ENCODE measurements at places on chromosomes 6 and 20.
A peak's percentile ranks its signal among the peaks of the same experiment; 100 is the strongest.

GRCh38 chr20:43539975-43540672, 18.7 kb upstream of the SGK2 start:
- no peak overlapping the region for H3K4me3 ChIP-seq
- H3K36me3 ChIP-seq: peaks cover 7% of the 10 kb centered on the region
- H3K27ac ChIP-seq: no peak overlapping the region
- no peaks in the 10 kb centered on the region for H3K27me3 ChIP-seq
- no peaks in the 10 kb centered on the region for H3K4me1 ChIP-seq
- no peak for DNase-seq

DNA sequence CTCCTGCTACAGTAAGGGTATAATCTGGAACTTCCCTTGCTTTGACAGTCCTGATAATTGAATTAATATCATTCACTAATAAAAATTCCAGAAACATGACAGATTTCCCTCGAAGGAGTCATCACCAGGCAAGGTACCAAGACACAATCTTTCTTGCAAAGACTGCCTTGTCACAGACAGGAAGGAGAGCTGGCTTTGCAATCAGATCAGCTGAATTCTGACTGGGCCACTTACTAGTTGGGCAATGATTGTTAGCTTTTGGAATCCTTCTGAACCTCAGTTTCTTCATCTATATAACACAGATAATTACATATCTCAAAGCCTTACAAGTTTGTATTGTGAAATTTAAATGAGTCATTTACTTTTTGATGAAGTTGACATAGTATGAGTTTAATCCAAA, 344.2 kb downstream of the RFPL4B start:
- DNase-seq: no peak
- no peaks in the 10 kb centered on the region for H3K36me3 ChIP-seq
- H3K4me3 ChIP-seq: no peak overlapping the region

DNA sequence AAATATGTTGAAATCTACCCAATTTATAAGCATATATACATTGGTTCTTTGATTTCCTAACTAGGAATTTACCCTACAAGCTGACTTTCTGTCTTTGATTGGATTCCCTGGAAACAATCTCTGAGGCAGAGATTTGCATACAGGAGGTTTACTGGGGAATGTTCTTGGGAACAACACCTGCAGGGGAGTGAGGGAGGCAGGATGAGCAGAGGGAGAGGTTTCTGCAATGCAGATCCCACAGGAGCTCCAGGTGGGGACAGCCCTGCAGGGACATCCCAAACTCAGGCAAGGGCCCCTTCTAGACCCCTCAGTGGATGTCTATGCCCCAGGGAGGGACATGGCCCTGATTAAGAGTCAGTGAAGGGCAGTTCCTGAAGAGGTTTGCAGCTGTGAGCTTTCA, 95.2 kb upstream of the CCDC167 start:
- no peak overlapping the region for H3K4me3 ChIP-seq
- no peaks in the 10 kb centered on the region for H3K36me3 ChIP-seq
- H3K4me1 ChIP-seq: no peaks in the 10 kb centered on the region

DNA sequence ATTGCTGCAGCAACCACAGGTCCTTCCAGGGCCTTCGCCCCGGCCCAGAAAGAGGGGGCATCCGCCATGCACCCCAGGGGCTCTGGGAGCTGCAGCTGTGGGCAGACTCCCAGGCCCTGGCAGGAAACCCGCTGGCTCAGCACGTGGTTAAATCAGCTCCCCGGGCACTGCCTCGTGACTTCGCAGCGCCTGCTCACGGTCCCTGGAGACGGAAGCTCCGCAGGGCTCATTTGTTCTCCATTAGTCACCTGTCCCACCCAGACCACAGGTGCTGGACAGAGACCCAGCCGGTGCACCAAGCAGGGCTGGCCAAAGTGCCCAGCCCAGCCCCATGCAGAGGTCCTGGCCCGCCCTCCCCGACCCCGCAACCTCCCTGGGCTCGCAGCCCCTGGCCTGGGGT, 14.7 kb downstream of the KCNQ2 start:
- no peaks in the 10 kb centered on the region for H3K4me1 ChIP-seq
- H3K36me3 ChIP-seq: no peaks in the 10 kb centered on the region
- no peak for DNase-seq
- no peak overlapping the region for H3K27ac ChIP-seq
- H3K4me3 ChIP-seq: no peak overlapping the region
- H3K27me3 ChIP-seq: no peaks in the 10 kb centered on the region

DNA sequence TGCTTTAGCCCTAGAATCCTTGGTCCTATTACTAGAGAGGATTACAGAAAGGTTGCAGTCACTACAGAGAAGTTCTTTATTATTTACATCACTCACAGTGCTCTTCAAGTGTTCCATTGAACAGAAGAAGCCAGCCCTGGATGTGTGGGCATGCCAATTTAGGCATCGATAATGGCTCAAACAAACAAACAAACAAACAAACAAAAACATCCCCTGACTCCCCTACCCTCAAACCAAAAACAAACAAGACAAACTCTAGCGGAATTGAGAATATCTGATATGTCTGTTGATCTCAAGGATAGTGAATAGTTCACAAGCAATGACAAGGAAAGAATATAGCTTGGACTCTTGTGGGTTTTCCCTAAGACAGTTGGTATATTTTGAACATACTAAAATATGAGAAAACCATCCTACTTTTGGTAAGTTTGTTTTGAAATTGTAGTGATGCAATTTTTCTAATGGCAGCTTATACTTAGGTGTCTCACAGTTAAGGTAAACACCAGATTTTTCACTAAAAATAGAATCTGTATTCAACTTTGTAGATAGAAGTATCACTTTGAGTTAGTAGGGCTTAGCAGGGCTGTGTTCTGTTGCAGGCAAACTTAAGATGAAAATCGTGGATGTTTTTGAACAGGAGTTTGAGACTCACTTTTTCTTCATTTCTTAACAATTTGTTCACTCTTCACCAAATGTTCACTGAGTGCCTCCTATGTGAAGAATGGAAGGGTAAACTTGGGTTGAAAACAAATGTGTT, 92.8 kb upstream of the FAM184A start:
- H3K27ac ChIP-seq: no peak overlapping the region
- H3K36me3 ChIP-seq: no peaks in the 10 kb centered on the region
- no peak for DNase-seq
- H3K4me1 ChIP-seq: peaks cover 7% of the 10 kb centered on the region
- H3K4me3 ChIP-seq: no peak overlapping the region
- no peaks in the 10 kb centered on the region for H3K27me3 ChIP-seq

DNA sequence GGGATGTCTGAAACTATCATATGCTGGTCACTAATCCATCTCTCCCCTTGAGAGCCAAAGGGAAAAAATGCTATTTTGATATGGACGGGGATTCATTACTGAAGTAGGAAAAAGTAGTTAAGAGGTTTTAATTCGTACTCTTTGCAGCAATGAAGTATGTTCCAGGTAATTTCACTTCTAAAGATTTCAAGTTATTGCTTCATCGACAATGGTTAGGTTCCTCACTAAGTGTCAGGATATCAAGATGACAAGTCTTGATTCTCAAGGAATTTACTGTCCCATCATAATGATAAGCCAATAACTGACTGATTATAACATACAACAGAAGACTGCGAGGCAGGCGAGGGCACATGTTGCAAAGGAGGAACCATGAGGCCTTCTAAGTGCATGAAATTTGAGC, 57.0 kb downstream of the GMDS start:
- H3K27me3 ChIP-seq: no peaks in the 10 kb centered on the region

GRCh38 chr20:53664121-53664520, 70.5 kb upstream of the ZNF217 start:
- H3K4me3 ChIP-seq: no peak overlapping the region
- no peaks in the 10 kb centered on the region for H3K27me3 ChIP-seq
- no peak for DNase-seq
- peaks cover 11% of the 10 kb centered on the region for H3K4me1 ChIP-seq
- H3K36me3 ChIP-seq: no peaks in the 10 kb centered on the region
- H3K27ac ChIP-seq: no peak overlapping the region

GRCh38 chr6:14455876-14456648, 338.5 kb downstream of the CD83 start:
- peak overlapping the region; percentile 10 for H3K27ac ChIP-seq
- no peaks in the 10 kb centered on the region for H3K27me3 ChIP-seq
- DNase-seq: no peak
- H3K4me1 ChIP-seq: peaks cover 12% of the 10 kb centered on the region
- H3K36me3 ChIP-seq: no peaks in the 10 kb centered on the region

DNA sequence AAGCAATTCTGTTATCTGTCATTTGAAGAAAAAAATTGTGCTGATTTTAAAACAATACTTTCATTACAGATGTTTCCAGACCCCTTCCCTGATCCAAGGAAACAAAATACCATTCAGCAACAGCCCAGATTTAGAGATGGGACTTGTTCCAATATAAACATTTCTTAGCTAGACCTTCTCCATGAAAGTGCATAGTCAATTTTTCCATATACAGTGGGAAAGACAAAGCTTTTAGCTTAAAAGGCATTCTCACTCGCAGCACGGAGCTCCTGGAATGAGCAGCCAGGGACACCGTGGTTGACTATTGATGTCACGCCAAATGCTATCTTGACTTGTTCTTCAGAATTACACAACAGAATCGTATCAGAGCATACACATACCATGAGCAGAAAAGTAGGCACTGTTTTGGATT, 21.5 kb downstream of the LAMA4 start:
- H3K27me3 ChIP-seq: no peaks in the 10 kb centered on the region
- H3K27ac ChIP-seq: peak overlapping the region; percentile 70
- H3K36me3 ChIP-seq: no peaks in the 10 kb centered on the region
- peak overlapping the region; percentile 36 for H3K4me3 ChIP-seq
- H3K4me1 ChIP-seq: peaks cover 55% of the 10 kb centered on the region
- DNase-seq: no peak

- H3K27ac ChIP-seq: no peak overlapping the region
- H3K27me3 ChIP-seq: no peaks in the 10 kb centered on the region
- no peaks in the 10 kb centered on the region for H3K4me1 ChIP-seq
Measured at GRCh38 chr20:41424011-41424410, 57.4 kb upstream of the EMILIN3 start.

DNA sequence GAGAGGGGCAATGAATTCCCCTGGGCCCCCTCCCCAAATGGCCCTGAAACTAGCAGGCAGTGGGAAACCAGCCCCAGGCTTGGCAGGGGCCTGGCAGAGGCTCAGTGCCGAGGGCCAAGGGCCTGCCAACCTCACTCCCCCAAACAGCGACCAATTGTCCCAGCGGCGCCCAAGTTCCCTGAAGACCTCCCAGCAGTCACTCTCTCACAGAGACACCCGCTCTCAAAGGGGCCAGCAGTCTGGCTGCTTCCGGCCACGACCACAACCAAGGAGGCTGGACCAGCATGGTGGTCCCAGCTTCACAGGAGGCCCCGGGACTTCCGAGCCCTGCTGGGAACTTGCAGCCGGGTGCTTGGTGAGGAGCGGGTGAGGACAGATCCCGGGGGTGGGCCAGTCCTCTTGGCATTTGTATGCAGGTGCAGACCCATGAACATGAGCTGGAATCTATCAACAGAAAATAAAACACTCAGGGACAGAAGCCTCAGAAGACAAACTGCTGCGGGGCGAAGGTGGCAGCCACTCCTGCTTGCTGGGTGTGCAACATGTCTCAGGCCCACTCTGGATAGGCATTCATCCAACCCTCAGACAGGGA, 17.5 kb upstream of the SIRPA start:
- H3K27ac ChIP-seq: no peak overlapping the region
- peaks cover 11% of the 10 kb centered on the region for H3K4me1 ChIP-seq
- H3K36me3 ChIP-seq: no peaks in the 10 kb centered on the region
- DNase-seq: no peak

DNA sequence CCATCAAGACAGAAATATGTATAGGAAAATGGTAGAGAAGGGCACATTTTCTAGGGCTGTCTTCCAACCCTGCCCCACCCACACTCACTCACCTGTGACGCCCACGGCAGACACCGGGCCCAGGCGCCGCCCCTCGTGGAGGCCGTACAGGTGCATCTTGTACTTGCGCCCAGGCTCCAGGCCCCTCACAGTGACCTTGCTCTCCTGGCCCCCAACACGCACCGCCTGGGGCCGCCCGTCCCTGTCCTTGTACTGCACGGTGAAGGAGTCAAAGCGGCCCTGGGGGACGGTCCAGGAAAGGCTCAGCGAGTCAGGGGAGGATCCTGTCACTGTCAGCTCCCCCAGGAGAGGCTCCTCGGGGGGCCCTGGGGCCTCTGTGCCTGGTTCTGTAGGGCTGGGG, 19.8 kb downstream of the CYP21A2 start:
- H3K27me3 ChIP-seq: no peaks in the 10 kb centered on the region
- H3K4me1 ChIP-seq: no peaks in the 10 kb centered on the region
- peak overlapping the region; percentile 57 for H3K27ac ChIP-seq
- peaks cover 17% of the 10 kb centered on the region for H3K36me3 ChIP-seq
- no peak for DNase-seq
- no peak overlapping the region for H3K4me3 ChIP-seq

DNA sequence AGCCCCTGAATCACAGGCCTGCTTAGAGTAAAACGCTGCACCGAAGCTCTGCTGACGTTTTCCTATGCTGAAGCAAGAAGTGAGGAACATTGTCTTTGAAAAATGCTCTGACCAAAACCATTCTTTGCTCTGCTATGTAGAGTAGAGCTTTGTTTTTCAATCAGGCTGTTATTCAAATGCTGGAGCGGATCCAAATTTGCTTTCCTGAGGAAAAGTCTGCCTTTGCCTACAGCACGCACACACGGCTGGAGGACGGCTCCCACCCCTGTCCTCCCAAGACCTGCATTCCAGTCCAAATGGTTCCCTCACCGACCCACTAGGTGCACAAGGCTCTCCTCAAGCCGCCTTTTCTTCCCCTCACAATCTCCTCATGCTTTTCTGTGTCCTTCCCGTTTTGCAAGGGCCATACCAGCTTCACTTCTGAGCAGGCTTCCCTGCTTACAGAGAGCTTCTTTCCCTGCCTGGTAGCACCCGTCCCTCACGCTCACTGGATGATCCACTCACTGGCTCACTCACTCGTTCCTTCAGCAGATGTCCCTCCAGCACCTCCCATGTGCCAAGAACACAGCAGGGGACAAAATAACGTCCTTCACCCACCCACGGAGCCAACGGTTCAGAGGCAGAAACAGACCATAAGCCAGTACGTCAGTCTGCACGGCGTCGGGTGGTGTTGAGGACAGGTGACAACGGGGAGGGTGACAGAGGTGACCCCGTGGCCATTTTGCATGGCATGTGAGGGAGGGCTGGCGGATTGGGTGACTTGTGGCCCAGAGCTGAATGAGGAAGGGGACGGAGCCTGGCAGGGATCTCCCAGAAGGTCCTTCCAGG, 137.9 kb upstream of the NEDD9 start:
- peaks cover 25% of the 10 kb centered on the region for H3K4me1 ChIP-seq
- no peak overlapping the region for H3K4me3 ChIP-seq

GRCh38 chr6:39213195-39213920, 15.9 kb downstream of the KCNK5 start:
- no peaks in the 10 kb centered on the region for H3K36me3 ChIP-seq
- no peak overlapping the region for H3K27ac ChIP-seq
- DNase-seq: no peak
- no peaks in the 10 kb centered on the region for H3K27me3 ChIP-seq

- no peak overlapping the region for H3K4me3 ChIP-seq
- no peaks in the 10 kb centered on the region for H3K27me3 ChIP-seq
- no peak overlapping the region for H3K27ac ChIP-seq
- DNase-seq: no peak
Measured at GRCh38 chr6:20438462-20439070, 36.9 kb downstream of the E2F3 start.
